ENCODE measurements at places on chromosomes 4 and X.

DNA sequence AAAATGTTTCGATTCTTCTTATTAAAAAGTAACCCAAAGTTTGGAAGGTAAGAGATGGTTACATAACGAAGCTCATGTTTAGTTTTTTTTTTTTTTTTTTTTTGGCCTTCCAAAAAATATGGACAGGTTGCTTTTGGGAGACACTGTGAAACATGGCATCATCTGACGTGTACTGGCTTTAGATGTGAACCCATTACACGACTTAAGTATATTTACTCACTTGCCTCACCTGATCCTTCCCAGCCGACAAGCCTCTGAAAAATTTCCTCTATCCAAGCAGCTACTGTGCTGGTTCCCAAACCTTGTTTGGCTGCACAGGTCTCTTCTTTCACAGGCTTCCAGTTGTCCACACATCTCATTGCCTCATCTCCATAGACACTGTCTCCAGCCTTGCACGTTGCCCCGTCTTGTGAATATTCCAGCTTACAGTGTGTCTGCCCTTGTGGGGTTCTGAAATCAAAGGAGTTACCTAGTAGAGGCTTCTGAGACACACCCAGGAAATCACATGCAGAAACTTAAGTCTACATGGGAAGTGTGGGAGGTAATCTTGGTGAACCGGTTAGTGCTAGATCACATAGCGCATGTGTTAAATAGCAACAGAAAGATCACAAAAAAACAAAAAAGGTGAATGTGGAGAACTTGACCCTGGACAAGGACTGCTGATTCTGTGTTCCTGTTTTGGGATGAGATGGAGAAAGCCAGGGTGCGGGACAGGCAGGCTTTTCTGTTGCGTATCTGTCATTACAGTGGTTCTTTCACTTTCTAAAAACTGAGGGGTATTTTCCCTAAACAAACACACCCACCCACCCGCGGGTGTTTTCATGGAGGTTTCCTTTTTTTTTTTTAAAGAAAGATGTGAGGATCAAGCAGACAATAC lies 328.6 kb downstream of the ARHGAP10 start:
- no peak for DNase-seq

- no peak for DNase-seq
Measured at GRCh38 chr4:109429545-109429944, 4.1 kb upstream of the SEC24B start.

- no peak for DNase-seq
Measured at GRCh38 chr4:2043396-2044118, 15.6 kb upstream of the NAT8L start.

DNA sequence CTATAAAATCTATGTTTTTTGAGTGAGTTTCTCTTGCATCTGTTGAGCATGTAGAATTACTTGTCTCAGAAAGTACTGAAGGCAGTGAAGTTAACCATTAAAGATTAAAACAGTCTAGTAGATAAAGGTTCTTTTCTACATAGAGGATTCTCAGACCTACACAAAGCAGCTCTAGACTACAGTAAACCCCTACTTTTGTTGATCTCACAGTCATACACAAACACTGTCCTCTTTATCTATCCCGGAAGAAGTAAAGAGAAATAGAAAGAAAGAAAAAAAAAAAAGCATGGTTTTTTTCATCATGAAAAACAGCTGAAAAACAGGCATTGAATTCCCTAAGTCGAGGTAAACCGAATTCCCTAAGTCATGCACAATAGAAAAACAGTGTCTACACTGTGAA lies 58.6 kb downstream of the COL25A1 start:
- DNase-seq = no peak

- no peak for DNase-seq
Measured at GRCh38 chr4:57220734-57221133, 110.5 kb upstream of the IGFBP7 start.

DNA sequence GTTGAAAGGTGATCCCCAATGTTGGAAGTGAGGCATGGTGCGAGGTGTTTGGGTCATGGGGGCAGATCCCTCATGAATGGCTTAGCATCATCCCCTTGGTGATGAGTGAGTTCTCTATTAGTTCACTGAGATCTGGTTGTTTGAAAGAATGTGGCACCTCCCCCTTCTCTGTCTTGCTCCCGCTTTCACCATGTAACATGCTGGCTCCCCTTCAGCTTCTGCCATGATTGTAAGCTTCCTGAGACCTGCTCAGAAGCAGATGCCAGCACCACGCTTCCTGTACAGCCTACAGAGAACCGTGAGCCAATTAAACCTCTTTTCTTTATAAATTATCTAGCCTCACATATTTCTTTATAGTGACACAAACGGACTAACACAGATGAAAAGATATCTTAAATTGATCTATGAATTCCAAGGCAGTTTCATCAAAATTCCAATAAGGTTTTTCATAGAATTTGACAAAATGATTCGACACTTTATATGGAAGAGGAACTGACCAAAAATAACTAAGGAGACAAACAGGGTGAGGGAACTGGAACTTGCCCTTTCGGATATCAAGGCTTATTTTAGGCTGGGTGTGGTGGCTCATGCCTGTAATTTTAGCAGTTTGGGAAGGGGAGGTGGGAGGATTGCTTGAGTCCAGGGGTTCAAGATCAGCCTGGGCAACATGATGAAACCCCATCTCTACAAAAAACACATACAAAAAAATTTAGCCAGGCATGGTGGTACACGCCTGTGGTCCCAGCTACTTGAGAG lies 56.9 kb upstream of the OGT start:
- no peak for DNase-seq

DNA sequence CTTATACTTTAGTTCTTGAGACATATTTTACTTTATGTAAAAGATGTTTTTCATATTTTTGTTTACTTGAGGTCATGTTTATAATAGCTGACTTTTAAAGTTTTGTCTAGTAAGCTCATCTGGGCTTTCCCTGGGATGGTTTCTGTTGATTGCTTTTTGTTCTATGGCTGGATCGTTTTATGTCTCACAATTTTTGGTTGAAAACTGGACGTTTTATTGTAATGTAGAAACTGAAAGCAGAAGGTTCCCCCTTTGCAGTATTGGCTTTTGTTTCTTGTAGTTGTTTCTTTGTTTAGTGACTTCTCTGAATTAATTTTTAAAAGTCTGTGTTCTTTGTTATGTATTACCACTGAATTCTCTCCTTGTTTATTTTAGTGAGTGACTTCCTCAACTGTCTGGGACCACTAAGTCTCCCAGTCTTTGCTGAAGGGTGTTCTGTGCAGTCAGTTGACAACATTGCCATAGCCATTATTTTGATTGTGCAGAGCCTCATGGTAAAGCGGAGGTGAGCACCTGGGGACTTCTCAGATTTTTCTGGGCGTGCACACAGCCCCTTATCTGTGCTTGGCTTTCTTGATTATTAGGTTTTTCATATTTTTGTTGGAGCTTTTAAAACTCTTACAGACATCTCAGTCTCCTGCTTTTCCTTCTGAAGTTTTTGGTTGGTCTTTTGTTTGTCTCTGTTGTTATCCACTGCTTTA lies 31.0 kb downstream of the KDM6A start:
- DNase-seq = no peak

All from activated CD4-positive, alpha-beta T cell treated with anti-CD3 and anti-CD28 coated beads, Interleukin-2, amount 50 U/mL, for 1 hour (primary cell).